ENCODE measurements at places on chromosomes 2 and 18.

DNA sequence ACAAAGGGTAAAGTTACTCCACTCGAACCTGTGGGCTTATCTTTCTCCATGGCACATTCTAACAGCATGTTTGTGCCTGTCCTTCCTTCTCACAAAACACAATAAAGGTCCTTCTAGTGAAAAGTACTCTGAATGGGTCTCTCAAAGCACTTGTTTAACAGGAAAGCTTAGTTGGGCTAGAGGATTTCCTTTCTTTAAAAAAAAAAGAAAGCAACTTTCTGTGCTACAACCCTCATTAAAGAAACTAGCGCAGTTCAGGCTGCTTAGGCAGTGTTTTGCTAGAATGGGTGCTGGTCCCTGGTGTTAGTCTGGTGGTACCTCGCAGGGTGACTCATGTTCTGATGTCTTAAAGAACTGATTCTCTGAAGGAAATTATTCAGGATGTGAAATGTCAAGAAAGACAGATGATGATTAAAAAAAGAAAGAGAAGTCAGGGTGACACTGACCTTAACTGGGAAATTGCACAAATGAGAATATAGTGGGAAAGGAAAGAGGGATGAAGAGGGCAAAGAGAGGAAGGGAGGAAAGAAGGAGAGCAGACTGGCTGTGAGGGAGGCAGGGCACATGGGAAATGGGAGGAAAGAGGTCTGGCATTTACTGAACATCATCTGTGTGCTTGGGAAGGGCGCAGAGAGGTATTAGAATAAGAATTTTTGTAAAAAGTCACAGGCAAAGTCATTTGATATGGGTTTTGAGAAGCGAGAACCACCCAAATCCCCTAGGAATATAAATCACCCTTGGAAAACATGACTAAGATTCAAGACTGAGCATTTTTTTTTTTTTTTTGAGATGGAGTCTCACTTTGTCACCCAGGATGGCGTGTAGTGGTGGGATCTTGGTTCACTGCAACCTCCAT, 74.9 kb downstream of the ATP8B1 start:
- DNase-seq = no peak

DNA sequence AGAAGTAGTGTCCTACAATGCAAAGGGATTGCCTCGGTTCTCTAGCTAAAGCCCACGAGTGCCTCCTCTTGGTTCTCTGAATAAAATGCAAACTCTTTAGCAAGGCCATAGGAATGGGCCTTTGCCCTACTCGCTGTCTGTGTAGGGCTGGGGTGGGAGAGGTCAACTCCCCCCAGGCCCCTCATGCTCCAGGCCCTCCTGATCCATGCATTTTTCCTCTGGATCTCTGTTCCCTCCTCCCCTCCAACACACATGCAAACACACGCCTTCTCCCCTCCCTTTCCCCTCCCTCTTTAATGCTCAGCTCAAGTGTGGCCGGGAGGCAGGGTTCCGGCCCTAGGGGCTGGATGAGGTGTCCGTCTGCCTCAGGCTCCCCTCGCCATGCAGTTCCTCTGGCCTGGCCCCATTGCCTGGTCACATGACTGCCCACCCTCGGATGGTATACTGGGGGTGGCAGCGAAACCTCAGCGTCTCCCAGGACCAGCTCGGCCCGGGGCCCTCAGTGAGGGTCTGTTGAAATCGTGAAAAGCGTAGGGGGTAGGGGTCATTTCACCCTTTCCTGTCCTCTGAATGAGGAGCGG, 14.9 kb upstream of the KLF11 start:
- no peak for DNase-seq

DNA sequence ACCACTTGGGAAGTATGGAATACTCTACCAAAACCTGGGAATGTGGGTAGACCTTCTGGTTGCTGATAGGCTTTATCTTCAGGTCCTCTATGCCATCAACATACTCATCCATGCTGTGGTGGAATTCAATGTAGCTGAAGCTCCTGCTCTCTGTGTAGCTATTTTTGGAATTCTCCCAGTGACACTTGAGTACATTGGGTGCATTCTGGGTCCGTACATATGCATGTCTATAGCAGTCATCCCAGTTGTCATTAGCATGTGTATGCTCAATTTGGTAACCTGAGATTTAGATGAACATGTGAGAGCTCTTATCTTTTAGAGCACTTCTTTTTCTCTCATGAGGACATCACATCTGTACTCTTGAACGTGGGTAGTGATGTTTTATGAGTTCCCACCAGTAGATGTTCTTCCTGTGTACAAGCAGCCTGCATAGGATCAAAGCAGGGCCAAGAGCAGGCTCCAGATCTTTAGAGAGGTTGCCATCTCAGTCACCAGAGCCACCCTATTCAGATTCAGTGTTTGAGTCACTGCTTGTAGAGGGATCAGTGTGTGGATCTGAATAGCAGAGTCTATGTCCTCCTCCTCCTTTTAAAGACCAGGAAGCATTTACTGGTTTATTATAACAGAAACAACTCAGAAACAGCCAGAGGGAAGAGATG, 65.9 kb downstream of the MGAT5 start:
- no peak for DNase-seq

DNA sequence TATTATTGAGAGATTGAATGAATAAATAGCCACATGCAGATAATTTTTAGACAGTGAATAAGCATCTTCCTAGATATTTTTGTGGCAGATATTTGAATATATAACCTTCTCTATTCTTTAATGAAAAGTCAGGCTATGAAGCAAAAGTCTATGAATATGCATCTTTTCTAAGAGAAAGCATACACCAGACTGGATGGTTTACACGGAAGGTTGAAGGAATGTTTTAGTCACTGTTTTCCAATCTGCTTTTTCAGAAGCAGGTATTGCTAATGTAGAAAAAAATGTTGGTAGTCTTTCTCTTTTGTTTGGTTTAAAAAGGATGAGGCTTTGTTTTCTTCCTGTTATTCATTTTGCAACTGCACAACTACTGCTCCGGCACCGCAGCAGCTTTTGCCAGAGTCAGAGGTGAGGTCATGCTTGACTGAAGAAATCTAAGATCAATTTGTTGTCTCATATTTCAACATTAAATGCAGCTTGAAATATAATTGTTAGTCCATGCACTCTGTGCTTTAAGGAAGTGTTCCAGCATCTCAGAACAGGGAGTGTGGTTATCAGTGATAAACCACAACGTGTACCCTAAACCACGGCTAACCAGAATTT, 1540.8 kb upstream of the PIK3C3 start:
- DNase-seq = no peak

All from GOT3 (cell line).